Activated CD8-positive, alpha-beta memory T cell treated with anti-CD3 and anti-CD28 coated beads for 4 hours (primary cell): ENCODE measurements at places on chromosomes 4 and X.

DNA sequence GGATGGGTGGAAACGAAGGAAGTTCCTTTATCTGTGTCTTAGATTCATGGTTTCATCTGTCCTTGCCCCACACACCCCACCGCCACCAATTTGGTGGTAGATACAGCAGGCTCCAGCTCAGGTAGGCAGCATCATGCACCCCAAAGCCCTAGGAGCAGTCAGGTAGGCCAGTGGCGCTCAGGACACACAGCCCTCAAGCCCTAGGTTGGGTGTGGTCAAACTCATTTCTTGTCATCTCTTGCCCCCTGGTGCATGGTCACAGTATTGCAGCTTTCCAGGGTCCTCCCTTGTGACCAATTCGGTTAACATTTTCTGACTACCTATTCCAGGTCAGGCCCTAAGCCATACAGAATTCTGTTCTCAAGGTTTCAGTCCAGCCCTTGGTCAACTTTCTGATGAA lies 14.5 kb upstream of the PRRG3 start:
- peak; percentile 18 for DNase-seq

GRCh38 chrX:16999275-16999674 lies 52.8 kb downstream of the REPS2 start:
- DNase-seq: no peak

GRCh38 chrX:150253959-150254620 lies 109.0 kb upstream of the MAMLD1 start:
- DNase-seq: no peak

GRCh38 chr4:122895336-122895995 lies 26.9 kb downstream of the NUDT6 start:
- DNase-seq: no peak

DNA sequence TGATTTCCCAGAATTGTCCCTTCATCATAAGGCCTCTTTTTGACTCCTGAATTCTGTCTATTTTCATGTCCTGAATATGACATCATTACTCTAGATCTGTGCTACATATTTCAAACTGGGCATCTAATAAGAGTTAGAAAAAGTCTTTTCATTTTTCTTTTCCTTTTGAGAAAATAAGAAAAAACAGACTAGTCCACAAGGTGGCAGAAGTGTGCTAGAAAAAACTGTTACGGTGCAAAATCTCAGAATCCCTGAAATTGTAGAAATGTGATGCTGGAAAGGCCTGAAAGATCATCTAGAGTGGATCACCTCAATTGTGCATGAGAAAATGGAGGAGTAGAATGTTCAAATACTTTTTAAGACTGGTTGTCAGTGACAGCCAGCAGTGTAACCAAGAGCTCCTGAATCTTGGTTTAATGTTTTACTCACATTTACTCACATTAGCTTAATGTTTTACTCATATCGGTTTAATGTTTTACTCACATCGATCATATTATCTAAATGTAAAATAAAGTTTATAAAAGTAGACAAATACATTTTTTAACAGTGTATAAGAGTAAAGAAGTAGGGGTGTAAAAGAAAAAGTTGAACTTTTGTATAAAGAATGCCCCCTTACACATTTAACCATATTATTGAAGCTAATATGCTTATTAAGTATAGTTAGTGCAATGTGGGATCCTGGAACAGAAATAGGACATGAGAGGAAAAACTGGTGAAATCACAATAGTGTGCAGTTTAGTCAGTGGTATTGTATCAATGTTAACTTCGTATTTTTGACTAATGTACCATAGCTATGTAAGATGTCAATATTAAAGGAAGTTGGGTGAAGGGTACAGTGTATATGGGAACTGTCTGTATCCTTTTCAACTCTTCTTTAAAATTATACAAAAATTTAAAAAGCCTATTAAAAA lies 15.2 kb downstream of the ASB11 start:
- no peak for DNase-seq

- no peak for DNase-seq
Observed at GRCh38 chrX:77519765-77520164, 72.6 kb downstream of the FGF16 start.

- no peak for DNase-seq
Observed at GRCh38 chrX:105821471-105822121, 743 bp upstream of the NRK start.

DNA sequence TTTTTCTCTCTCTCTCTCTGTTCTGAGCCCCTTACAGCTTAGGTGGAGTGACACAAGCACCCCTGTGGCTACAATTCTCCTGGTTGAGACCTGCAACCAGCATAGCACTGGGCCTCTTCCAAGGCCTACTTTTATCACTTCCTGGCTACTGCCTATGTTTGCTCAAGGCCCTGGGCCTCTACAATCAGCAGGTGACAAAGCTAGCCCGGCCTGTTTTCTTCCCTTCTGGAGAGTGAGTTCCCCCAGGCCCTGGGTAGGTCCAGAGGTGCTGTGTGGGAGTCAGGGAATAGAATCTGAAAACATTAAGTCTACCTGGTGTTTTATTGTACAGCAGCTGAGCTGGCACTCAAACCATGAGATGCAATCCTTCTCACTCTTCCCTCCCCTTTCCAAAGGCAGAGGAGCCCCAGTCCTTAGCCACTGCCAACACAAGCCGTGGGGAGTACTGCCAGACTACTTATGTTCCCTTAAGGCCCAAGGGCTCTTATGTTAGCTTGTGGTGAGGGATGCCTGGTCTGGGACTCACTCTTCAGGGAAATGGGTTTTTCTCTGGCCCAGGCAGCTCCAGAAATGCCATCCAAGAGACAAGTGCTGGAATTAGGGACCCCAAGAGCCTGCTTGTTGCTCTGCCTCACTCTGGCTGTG lies 23.8 kb upstream of the MAGEC3 start:
- no peak for DNase-seq

GRCh38 chrX:155028877-155029291 lies 2.2 kb downstream of the FUNDC2 start:
- DNase-seq: no peak

GRCh38 chrX:16822723-16823122 lies 36.5 kb downstream of the TXLNG start:
- no peak for DNase-seq

DNA sequence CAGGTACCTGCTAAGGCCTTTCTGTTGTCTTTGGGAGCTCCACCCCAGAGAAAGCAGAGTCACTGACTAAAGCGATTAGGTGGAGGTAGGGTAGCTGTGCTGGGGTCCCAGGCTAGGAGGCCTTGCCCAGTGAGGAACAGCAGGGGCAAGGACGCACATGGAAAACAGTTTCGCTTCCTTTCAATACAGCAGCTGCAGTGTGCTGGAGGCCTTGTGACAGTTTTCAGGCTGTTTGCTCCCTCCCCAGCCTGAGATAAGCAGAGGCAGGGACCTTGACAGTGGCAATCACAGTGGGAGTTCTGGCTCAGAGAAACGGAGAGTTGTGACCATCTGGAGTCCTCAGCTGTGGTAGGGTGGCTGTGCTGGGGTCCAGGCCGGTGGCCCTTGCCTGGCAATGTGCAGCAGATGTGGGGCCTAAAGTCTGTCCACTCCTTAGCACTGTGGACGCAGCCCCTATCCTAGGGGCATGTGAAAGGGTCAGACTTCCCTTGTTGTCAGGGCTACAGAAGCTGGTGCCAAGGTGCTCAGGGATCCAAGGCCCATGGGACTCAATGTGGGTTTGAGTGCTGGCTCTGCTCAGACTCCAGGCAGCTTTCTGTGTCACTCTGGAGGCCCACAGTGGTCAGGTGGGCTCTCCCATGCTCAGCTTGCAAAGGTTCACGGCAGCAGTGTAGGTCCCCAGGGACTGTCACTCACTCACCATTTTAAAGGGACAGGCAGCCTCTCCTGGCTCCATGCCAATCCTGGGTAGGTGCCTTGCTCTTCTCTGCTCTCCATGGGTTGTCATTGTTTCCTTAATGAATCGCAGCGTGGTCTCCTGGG lies 534.9 kb upstream of the FMR1 start:
- DNase-seq: no peak

GRCh38 chr4:175772170-175772705 lies 39.8 kb downstream of the GPM6A start:
- DNase-seq: no peak

GRCh38 chrX:133444952-133445831 lies 29.9 kb upstream of the GPC4 start:
- no peak for DNase-seq

DNA sequence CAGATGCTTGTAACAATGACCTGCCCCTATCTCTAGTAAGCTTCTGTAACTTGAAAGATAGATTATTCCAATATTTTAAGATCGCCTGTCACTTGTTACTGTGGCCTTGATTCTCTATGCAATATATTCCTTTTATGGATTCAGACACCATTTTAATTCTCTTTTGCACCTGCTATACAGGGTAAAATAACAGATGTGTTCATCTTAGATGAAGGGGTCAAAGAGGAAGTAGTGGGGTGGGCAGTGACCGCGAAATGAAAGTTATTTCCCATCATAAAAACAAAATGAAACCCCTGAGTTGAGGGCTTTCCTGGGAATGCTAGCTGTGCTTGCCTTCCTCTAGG lies 175.9 kb downstream of the TSPAN5 start:
- no peak for DNase-seq

GRCh38 chr4:45317276-45317675 lies 590.9 kb upstream of the GNPDA2 start:
- no peak for DNase-seq

DNA sequence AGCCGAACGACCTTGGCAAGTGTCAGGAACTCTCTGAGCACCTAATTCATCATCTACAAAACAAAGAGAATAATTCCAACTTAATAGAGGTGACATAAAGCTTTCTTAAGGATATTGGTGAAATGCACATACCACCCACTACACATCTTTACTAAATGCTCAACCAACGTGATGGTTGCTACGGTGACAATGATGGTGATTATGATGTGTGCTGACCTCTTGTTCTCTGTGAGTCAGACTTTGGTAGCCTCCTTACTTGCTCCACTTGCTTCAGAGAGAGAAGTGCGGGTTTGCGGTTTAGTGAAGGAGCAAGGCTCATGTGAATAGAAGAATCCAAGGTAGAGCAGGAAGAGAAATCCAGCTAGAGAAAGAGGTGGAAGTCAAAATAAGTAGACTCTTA lies 52.8 kb upstream of the CLNK start:
- DNase-seq: no peak

- no peak for DNase-seq
Observed at GRCh38 chrX:68203211-68203610, 230.1 kb downstream of the OPHN1 start.

GRCh38 chr4:55184600-55185523 lies 59.5 kb upstream of the KDR start:
- no peak for DNase-seq

DNA sequence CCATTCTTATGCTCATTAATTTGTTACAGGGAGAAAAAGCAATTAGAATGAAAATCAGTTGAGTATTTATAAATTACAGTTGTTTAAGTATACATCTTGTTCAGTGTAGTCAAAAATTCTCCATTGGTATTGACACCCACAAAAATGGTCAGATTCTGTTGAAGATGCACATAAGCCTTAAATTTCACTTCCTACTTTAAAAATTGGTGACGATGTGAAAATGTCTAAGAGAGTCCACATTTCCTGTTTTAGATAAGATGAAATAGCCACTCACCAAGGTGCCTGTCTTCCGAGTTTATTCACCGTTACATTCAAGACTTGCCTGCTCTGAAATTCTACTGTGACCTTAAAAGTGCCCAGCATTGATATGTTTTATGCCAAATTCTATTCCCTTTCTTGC lies 93.6 kb downstream of the GPR143 start:
- DNase-seq: no peak

- DNase-seq: no peak
Observed at GRCh38 chr4:152106781-152107321, 346.0 kb upstream of the GATB start.

GRCh38 chrX:134520860-134521390 lies 61.0 kb downstream of the HPRT1 start:
- DNase-seq: no peak

GRCh38 chr4:6703786-6704185 lies 5.9 kb downstream of the MRFAP1L1 start:
- no peak for DNase-seq

DNA sequence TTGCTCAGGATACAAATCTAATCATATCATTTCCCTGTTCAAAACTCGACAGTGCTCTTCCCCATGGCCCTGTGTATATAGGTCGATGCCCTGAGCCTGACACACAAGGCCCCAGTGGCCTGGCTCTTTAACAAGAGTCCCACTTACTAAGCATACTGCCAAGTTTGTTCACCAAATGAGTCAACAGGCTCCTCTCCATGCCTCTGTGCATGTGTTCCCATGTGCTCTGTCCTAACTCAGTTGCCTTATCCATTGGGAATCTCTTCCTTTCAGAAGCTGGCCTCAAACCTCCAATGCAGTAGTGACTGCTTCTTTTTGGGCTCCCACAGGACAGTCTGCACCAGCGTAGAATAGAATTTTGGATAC lies 18.9 kb upstream of the CXCR3 start:
- no peak for DNase-seq

GRCh38 chr4:572594-572993 lies 3.5 kb downstream of the TMEM271 start:
- no peak for DNase-seq

GRCh38 chrX:1418901-1419544 lies 27.1 kb upstream of the SLC25A6 start:
- no peak for DNase-seq

DNA sequence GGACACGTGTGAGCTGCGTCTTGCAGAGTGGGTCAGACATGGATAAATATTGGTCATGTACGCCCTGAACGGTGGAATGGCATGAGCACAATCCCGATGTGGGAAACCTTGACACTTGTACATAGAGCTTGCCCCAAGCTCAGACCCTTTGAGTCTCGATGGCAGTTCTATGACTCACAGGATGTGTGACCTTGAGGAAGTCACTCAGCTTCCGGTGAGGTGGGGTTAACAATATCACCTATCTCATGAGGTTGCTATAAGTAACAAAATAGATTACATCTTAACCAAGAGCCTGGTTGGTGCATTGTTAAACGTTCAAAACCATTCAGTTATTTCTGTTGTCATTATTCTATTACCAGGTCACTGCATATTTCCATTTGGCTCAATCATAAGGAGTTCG lies 109.1 kb upstream of the TBL1X start:
- no peak for DNase-seq

GRCh38 chr4:8189551-8190466 lies 9.3 kb upstream of the SH3TC1 start:
- DNase-seq: no peak

- no peak for DNase-seq
Observed at GRCh38 chr4:126592088-126592487, 1040.7 kb upstream of the INTU start.

GRCh38 chr4:95547715-95548471 lies 880 bp downstream of the UNC5C start:
- DNase-seq: no peak
